ENCODE measurements at places on chromosomes 16 and 17.
A peak's percentile ranks its signal among the peaks of the same experiment; 100 is the strongest.

GRCh38 chr17:41516830-41517283 lies 1.8 kb downstream of the KRT15 start:
- DNase-seq, result no peak

GRCh38 chr17:60305141-60305540 lies 86.8 kb downstream of the USP32 start:
- DNase-seq, result no peak

DNA sequence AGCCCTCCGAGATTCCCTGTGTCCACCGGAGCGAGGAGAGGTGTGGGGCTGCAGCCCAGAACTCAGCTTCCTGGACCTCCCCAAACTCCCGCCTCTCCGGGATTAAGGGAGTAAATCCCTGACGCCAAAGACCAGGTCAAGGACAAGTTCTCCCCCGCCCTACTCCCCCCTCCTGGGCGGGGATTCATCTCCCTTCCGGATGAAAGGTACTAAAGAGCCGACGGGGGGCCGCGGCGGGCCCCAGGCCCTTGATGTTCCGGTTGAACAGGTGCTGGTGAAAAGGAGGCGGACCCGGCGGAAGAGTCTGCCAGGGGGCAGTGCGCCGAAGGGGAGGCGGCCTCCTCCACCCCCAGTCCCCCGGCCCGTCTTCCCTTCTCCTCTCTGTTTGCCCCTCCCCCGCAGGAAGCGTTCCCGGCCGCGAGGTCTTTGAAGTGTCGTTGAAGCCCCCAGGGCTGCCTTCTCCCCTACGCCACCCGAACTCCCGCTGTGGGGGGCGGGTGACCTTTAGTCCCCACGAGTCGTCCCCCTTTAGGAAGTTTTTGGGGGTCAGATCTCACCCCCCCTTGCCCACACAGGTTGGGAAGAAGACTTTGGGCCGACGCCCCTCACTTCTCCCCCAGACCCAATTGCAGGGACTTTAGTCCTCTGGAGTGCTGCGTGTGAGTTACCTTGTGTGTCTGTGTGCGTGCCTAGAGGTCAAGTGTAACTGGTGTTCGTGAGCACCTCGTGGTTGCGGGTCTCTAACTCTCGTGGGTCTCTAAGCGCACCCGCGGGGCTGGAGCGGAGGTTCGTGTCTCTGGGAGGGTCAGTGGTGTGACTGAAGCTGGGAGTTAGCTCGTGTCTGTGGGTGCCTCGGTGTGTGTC lies 1.1 kb upstream of the MLLT6 start:
- DNase-seq, result peak; percentile 53

DNA sequence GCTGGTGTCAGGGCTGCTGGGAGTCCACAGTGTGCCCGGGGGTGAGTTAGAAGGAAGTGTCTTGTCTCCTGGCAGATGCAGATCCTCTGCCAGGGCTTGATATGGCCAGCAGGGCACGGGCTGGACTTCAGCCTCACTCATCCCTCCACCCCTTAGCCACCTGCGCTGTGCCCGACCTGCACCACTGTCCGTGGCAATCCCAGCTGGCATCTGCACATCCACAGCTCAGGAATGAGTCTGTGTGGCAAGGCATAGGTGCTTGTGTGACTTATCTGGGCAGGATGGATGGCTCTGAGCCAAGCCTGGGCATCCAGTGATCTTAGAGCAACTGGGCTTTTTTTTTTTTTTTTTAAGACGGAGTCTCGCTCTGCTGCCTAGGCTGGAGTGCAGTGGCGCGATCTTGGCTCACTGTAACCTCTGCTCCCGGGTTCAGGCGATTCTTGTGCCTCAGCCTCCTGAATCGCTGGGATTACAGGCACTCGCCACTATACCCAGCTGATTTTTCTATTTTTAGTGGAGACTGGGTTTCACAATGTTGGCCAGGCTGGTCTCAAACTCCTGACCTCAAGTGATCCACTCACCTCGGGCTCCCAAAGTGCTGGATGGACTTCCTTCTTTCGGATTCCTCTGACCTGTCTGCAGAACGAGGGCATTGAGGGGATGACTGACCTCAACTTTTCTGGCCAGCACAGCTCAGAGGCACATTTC lies 22.5 kb upstream of the CACNG1 start:
- no peak for DNase-seq

- no peak for DNase-seq
Measured at GRCh38 chr17:43791589-43791988, 11.4 kb downstream of the CFAP97D1 start.

DNA sequence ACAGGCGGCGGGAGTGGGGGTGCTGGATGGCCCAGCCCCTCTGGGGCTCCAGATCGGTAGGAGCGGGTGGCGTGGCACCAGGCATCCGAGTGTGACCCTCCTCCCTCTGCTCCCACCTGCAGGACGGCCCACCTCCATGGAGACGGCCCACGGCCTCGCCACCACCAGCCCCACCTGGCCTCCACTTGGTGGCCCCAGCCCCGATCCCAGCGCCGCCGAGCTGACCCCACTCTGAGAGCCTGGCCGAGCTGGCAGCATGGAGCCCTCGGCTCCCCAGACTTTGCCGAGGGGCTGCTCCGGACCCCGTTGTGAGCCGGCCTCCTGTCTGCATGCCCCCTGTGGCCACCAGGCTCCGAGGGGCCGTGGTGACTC lies 4.7 kb upstream of the NUDT16L1 start:
- no peak for DNase-seq

GRCh38 chr16:75402821-75403475 lies 30.4 kb downstream of the CFDP1 start:
- DNase-seq, result no peak

- no peak for DNase-seq
Measured at GRCh38 chr17:76562734-76563148, 22.9 kb downstream of the PRCD start.

DNA sequence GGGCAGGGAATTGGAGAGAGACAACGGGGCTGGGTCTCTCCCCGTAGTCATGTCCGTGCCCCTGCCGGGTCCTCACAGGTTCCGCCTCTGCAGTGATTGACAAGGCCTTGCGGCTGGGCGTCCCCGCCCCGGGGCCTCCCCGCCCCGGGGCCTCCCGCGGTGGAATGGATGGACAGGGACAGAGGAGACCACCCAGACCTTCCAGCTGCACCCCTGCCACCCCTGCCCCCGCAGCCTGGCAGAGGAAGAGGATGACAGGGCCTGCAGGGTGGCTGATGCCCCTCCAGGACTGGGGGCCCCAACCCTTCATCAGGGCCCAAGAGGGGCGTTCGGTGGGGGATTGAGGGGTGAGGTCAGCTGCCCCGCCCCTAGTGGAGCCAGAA lies 216.4 kb upstream of the CIBAR2 start:
- no peak for DNase-seq

- no peak for DNase-seq
Measured at GRCh38 chr17:33871720-33872540, 383.2 kb upstream of the CCL2 start.

- DNase-seq, result no peak
Measured at GRCh38 chr17:1385861-1386260, 14.2 kb downstream of the YWHAE start.

DNA sequence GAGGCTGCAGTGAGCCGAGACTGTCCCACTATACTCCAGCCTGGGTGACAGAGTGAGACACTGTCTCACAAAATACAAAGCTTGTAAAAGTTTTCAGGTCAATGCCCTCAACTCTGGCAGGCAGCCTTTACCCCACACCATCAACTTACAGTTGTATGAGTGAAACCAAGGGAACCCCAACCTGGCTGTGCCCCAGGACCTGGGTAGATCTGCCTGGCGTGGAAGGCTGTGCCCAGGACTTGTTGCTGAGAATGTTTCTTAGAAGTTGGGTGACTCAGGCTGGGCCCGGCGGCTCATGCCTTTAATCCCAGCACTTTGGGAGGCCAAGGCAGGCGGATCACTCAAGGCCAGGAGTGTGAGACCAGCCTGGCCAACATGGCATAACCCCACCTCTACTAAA lies 7.8 kb downstream of the CES3 start:
- no peak for DNase-seq

DNA sequence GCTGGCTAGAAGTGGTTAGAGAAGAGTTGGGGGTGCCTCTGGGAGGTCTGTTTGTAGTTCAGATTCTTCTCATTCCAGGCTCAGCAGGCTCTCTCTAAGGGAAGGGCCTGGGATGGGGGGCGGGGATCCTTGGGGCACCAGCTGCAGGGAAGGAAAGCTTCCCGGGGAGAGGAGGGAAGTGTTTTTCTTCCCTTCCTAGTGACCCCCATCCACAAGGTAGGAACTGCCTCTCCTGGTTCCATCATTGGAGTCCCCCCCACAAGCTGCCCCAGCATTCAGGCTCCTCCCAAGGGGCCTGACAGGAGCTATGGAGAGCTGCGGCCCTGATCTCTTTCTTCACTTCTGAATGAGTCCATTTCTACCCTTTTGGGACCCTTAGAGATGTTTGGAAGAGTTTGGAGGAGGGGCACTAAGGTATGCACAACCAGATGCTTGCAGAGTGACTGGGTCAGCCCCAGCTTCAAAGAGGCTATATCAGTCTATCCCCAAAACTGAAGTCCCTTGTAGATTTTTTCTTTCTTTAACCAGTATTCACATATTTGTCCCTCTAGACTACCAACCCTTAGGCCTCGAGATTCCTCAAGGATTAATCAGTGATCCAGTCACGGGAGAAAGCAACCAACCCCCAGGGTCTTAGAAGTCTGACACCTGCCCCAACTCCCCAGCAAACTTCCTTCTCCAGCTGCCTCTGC lies 13.9 kb upstream of the FZD2 start:
- DNase-seq, result no peak

DNA sequence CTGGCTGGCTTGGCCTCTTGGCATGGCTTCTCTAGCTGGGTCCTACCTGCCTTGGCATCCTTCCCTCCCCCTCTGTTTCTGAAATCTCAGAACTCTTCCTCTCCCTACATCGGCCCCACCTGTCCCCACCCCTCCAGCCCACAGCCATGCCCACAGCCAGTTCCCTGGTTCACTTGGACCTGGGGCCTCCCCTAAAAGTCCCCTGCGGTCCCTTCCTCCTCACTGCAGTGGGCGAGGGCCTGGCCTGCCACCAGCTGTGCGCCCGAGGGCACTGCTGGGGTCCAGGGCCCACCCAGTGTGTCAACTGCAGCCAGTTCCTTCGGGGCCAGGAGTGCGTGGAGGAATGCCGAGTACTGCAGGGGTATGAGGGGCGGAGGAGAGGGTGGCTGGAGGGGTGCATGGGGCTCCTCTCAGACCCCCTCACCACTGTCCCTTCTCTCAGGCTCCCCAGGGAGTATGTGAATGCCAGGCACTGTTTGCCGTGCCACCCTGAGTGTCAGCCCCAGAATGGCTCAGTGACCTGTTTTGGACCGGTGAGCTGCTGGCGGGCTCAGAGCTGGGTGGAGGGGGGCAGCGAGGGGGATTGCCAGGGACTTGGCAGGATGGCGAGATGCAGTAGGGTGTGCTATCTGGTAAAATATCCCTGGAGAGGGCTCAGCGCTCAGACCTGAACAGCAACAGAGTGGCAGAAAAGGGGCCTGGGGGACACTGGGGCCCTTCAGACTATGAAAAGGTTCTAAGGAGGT lies 14.1 kb downstream of the MIEN1 start:
- no peak for DNase-seq

GRCh38 chr17:70172449-70172848 lies 3.1 kb downstream of the KCNJ2 start:
- DNase-seq, result no peak

GRCh38 chr16:23365602-23366240 lies 63.6 kb downstream of the SCNN1B start:
- DNase-seq, result no peak

DNA sequence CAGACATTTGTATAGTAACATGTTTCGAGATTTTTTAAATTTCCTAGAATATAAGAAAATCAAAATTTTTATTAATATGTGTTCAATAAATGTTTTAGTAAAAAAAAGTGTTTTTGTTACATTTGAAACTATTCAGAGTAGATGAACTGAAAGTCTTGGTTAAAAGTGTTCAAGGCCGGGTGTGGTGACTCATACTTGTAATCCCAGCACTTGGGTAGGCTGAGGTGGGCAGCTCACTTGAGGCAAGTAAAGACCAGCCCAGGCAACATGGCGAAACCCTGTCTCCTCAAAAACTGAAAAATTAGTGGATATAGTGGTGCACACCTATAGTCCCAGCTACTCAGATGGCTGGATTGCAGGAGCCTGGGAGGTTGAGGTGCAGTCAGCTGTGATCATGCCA lies 16.8 kb upstream of the PHKG2 start:
- DNase-seq, result no peak

DNA sequence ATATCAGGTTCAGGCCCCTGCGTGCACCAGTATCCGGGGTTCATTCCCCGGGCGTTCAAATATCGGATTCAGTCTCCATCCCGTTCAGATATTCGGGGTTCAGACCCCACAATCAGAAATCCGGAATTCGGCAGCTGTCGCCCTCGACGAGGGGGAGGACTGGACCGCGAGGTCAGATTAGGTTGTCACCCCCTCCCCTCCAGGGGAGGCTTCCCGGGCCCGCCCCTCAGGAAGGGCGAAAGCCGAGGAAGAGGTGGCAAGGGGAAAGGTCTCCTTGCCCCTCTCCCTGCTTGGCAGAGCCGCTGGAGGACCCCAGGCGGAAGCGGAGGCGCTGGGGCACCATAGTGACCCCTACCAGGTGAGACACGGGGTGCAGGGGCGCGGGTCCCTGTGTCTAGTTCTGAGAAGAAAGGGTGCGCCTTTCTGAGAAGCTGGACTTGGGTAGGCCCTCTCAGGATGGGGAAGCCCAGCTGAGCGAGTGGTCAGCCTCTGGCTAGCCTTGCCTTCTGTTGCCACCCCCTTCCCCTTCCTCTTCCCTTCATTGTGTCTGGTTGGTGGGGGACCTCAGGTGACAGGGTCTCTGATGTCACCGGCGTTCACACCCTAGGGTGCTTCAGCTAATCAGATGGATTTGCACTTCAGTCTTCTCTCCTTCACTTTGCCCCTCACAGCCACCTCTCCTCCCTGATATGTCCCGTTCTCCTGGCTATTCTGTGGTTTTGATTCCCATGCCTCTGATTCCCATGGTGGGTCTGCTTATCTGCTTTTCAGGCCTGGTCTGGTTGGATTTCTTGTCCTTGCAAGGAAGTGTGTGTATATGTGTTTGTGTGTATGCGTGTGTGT lies 844 bp downstream of the TAOK2 start:
- DNase-seq, result no peak

- no peak for DNase-seq
Measured at GRCh38 chr17:65020284-65020683, 36.3 kb downstream of the GNA13 start.

- DNase-seq, result no peak
Measured at GRCh38 chr17:56830726-56831368, 2.9 kb downstream of the C17orf67 start.

DNA sequence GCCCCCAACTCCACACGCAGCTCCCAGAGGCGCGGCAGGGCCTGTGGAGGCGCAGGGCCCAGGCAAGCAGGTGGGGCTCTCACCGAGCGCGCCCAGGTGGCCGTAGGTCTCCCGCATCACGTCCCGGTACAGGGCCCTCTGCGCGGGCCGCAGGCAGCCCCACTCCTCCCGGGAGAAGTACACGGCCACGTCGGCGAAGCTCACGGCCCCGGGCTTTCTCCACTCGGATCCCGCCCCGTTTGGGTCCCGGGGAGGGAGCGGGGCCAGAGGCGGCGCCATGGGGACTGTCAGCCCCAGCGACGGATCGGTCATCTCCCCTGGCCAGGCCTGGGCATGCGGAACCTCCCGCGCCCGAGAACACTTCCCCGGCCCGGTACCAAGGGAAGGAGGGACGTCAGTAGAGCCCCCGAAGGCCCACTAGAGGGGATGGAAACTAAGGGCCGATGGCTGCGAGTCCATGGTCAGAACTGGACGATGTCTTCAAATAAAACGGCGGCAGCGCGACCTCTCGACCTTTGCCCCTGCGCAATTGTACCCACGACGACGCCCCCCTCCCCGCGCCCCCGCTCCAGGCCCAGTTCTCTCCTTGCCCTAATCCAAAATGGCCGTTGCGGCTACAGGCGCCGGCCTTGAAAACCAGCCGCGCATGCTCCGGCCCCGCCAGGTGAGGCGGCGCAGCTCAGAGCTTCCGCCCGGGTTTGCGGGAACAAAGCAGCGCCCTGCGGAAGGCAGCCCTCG lies at the start of gene ZNF747:
TSS of gene ZNF747 (minus strand) at position 491 of the 738 bp plus-strand sequence. CDS start at position 312, 179 bp downstream.
- peak; percentile 85 for DNase-seq

GRCh38 chr16:70689035-70689969 lies 3.4 kb upstream of the MTSS2 start:
- no peak for DNase-seq

All from stimulated activated CD8-positive, alpha-beta memory T cell treated with anti-CD3 and anti-CD28 coated beads, Interleukin-4, amount 100 ng/mL, for 1 hour (primary cell).